ENCODE measurements at places on chromosomes 4 and X.

GRCh38 chr4:40309250-40309774 is 25.8 kb upstream of the CHRNA9 start:
- peak; percentile 78 for DNase-seq

GRCh38 chrX:107632346-107632745 is 4.0 kb downstream of the PRPS1 start:
- no peak for DNase-seq

DNA sequence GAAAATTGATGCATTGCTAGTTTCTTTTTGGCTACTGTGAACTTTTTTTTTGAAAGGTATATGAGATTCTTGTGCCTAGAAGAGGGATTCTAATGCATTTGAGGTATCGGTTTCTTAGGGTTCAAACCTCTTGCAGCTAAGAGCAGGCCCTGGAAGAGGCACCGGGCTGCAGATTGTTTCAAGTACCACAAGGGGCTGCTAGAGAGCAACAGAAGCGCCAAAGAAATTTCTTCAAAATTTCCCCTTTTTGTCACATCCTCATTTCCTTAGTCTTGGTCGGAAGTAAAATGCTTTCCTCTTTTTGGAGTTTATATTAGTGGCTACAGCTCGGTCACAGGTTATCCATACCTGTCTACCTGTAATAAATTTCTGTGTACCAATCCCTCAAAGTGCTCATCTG is 89.8 kb downstream of the PDGFRA start:
- no peak for DNase-seq

DNA sequence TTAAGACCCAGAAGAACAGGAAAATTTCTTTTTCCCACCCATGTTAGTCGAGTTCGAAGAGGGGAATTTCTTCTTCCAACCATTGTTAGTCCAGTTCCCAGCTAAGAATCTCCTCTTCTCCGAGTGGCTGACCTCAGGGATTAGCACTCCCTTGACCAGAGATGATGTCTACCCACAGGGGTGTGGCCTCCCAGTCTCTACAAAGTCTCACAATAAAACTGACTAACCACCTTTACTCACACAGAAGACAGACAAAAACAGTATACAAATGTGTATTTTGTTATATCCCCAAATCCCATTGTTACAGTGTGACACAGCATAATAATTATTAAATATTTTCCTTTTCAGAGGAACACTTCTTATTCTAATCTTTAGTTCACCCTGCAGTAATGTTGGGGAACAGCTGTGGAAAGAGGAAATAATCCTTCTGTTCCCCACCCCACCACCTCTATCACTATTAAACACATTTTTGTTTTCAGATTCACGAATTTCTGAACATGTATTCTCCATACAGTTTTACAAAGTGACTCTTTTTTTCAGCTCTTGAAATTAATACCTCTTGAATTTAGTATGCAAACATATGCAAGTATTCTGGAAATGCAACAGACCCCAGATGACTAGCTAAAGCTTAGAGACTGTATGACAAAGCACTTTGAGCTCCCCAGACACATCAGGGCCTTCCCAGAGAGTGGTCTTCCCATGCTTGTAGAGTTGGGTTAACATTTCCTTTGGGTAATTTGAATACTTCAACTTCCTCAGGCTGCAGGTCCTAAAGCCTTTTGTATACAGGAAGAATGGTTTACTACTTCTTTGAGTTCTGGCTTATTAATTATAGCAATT is 62.5 kb upstream of the NFKB1 start:
- no peak for DNase-seq

DNA sequence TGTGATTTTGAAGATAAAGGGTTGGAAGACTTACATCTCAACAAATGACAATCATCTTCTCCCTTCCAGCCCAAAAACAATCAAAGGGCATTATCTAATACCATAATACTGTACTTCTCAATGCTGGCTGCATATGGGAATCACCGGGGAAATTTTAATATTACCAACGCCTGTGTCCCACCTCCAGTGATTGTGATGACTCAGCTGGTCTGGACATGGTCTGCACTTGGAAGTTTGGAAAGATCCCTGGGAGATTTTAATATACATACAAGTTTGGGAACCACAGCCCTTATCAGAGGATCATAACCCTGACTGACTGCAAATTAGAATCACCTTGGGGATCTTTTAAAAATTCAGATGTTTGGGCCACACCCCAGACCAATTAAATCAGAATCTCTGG is 29.9 kb downstream of the ARL13A start:
- no peak for DNase-seq

DNA sequence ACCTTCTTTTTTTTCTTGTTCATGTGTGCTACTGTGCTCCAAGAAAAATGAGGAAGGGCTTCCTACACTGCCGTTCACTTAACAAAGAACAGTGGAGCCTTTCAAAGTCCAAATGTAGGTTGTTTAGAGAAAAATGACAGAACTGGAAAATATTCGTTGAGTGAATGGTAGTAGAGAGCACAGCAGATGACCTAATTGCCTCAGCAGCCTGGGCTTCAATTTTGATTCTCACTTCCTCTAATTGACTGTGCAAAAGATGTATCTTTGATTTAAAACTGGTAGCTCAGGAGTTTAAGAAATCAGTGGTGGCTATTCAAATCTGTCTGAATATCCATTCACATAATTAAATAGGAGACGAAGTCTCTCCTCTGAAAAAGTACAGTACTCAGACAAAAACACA is 5.2 kb downstream of the NLGN4X start:
- DNase-seq: no peak

DNA sequence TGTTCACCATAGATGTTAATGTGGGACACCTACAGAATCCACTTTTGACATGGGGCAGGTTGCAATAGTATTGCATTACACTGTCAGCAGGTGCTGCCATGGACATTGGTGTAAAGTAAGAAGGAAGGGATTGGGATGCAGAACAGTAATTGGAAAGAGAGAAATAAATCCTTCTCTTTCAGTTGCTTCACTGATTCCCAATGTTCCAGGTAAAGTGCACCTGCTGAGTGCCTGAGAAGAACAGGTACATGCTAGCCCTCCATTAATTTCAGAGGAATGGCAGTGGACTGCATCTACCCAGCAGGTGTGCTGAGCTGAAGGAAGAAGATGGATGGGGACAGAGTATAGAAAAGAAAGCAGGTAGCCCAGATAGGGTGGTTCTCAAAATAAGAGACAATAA is 248.5 kb downstream of the TENM3 start:
- no peak for DNase-seq

- no peak for DNase-seq
Measured at GRCh38 chrX:45508454-45508853, 307.8 kb upstream of the DIPK2B start.

DNA sequence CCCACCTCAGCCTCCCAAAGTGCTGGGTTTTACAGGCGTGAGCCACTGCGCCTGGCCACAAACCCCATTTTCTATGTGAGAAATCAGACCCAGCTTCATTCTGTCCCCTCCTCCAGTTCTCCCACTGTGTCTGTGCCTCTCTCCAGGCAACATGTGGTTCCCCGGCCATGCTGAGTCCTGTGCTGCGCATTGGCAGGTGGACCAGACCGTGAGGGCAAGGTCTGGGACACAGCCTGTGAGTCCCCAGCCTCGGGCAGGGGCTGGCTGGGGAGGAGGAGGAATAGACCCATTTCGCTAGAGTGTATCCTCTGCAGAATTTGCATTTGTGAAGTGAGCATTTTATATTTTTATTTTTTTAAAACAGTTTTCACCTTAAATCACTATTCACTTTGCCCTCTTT is 21.5 kb upstream of the CLDN24 start:
- no peak for DNase-seq

DNA sequence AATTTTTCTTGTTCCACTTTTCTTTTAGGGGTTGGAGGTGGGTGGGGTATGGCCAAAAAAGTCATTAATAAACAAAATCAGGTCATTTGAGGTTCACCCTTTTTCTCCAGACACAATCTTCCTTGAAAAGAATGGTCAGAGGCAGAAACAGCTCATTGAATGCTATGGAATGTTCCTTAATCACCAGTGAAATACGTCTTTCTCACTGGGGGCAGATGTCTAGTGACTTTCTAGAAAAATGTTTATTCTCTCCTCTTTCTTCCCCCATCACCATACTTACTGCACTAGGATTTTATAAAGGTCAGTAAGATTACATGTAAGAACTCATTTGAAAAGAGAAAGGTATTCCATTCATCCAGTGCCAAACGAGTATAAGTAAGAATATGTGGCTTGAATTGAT is 44.5 kb downstream of the MGST2 start:
- no peak for DNase-seq

DNA sequence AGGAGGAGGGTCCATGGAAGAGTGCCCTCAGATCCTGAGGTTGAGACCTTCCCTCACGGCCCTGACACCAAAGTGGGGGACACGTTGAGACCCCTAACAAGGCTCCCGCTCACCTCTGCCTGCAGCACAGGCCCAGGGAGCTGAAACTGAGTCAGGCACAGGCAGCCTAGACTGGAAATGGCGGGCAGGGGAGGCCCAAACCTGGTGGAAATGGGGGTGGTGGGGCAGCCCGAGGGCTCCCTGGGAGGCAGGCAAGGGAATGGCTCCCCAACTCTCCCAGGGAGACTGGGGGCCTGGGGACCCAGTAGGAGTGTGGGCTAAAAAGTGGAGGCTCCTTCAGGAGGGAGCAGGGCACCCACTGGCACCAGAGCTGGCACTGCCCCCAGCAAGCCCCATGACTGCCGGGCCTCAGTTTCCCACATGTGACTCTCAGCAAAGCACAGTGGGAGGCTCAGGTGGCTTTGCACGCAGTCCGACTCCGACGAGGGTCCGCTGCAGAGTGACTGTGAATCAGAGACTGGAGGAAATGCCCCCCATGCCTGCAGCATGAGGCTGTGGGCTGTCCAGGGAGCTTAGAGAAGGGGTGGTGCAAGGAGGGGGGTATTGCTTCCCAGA is 5.9 kb downstream of the NKX1-1 start:
- DNase-seq: no peak

- DNase-seq: no peak
Measured at GRCh38 chrX:7330556-7330955, 182.6 kb upstream of the PUDP start.

GRCh38 chr4:165758086-165758485 is 115.0 kb upstream of the TLL1 start:
- no peak for DNase-seq

DNA sequence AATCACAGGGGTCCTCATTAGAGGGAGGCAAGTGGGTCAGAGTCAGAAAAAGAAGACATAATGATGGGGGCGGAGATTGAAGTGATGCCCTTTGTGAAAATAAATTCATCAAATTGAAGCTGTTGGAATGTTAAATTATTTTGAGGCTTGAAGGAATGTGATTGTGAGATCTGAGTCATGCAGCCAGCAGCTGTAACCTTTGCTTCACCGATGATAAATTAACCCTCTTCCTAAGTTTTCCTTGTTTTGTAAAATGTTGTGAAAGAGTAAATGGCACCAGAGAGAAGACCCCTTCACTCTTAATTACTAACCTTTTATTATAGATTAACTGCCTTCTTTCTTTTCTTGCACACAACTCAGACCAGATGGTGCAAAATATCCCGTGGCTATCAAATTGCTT is 47.7 kb upstream of the FAM9A start:
- DNase-seq: no peak

DNA sequence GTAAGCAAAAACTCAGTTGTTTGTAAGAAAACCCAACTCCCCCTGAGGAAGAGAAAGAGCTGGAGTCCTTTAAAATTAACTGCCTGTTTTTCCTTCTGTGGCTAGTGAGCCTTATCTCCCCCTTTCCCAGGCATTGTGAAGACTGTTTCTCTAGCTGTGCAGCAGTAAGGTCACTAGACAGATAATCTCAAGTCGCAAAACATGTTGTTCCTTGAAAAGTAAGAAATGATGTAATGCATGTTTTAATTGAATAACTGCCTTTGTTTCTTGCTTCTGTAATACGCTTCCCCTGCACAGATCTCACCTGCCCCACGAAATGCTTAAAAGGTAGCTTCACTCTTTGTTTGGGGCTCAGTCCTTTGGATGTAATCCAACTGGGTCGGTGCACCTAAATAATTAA is 5.8 kb upstream of the GAGE12J start:
- DNase-seq: no peak

DNA sequence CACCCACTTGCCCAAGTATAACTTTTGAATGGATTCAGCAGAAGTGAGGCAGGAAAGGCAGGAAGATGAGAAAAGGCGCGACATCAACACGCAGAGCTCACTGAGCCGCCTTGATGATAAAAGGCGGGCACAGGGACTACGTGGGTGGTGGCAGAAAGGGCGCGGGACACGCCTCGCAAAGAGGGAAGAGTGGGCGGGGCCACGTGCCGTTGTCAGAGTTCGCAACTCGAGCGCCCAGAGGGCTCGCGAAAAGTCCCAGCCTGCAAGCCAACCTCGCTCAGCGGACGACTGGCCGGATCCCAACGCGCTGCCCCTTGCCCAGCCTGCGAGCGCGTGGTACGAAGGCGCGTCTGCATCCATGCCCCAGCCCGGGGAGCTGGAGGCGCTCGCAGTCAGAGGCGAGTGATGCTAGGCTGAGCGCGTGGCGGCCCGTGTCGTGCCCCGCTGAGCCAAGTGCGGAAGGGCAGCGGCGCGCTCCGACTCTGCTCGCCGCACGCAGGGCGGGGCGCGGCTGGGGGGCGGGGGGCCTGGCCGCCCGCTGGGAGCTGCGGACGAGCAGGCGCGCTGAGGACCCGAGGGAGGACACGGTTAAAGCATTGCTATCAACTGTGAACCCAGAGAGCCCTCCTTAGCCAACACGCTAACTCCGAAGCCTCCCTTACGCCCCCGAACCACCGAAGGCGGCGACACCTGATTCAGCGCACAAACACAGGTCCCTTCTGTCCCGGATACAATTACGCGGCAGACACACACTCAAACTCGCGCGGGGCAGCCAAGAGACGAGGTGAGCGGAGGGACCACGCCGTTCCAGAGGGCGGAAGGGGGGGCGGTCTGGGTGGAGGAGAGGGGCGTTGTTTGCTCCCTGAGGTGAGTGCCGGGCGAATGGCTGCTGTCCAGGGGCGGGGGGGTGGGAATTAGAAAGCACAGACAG is at the start of gene UGT8:
Gene UGT8, plus strand, starts transcription at position 617 of the 931 bp plus-strand sequence. CDS start 24,074 bp downstream, outside the sequence.
- peak; percentile 8 for DNase-seq

DNA sequence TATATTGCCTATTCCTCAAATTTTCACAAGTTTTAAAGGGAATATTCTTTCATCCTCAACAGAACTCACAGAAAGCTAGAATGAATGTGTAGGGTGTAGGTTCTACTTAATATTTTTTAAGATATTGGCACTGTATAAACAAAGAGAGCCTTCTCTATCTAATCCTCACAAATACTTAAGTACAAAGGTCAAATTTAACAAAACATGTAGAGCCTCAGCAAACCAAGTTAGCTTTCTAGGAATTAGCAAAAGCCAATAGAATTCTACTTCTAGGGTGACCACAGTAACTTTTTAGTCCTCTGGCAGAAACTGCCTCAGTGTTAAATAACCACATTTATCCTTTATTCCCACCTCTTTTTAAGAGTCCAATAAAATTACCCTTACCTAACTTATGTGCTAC is 19.3 kb downstream of the DHX15 start:
- no peak for DNase-seq

DNA sequence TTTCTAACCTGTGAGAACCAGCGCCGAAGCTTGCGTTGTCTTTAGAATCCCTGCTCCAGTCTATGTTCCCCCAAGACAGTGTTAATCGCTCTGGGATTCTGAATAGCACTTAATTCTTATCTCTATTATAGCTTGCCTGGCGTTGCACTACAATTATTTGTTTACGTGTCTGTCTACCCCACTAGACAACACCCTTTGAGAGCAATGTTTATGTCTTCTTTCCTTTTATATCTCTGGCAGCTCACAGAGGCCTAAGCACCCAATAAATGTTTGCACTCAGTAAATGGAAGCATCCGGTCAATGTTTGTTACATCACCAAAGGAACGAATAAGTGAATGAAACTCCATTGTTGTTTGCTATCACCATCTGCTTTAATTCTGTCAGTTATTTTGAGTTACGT is 4.8 kb upstream of the NHS start:
- no peak for DNase-seq

GRCh38 chr4:6815029-6815836 is 32.7 kb downstream of the KIAA0232 start:
- DNase-seq: no peak

GRCh38 chr4:66575008-66575696 is 904.9 kb upstream of the EPHA5 start:
- no peak for DNase-seq
